HCT116 (cell line): ENCODE measurements at places on chromosomes 7 and 10.

DNA sequence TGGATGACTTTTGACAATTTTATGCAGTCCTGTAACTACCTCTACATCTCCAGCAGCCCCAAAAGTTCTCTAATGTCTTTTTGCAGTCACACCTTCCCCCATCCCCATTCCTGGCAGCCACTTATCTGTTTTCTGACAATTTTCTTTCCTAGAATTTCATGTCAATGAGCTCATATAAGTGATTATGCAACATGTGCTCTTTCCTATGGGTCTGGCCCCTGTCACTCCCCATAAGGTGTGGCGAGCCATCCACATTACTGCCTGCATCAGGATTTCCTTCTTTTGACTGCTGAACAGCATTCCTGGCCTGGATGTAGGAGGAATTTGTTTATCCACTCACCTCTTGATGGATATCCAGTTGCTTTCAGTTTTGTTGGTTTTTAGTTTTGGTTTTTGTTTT is 146.7 kb upstream of the MGMT start:
- no peak for DNase-seq

DNA sequence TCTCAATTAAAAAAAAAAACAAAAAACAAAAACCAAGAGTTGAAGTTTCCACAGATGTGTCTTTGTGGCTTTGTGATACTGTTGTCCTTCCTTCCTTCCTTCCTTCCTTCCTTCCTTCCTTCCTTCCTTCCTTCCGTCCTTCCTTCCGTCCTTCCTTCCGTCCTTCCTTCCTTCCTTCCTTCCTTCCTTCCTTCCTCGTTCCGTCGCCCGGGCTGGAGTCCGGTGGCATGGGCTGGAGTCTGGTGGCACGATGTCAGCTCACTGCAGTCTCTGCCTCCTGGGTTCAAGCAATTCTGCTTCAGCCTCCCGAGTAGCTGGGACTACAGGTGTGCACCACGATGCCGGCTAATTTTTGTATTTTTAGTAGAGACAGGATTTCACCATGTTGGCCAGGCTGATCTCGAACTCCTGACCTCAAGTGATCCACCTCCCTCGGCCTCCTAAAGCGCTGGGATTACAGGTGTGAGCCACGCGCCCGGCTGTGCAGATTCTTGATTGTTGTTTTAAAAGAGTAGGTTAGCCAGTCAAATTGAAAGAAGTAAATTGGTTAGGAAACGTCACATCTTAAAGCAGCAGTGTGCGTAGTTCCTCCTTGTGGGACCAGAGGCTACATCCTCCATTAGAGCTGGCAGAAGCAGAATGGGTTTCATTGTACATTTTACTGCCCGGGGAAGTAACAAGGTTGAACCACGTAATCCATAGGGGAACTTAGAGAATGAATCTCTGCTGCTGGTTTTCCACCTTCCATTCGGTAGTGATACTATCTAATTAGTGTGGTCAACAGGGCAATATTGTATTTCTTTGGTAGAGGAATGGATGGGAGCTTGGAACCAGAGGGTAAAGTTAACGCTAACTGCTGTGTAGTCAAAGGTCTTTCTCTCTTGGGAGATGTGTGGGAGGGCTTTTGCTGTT is 20.6 kb downstream of the DNAJB6 start:
- no peak for DNase-seq

DNA sequence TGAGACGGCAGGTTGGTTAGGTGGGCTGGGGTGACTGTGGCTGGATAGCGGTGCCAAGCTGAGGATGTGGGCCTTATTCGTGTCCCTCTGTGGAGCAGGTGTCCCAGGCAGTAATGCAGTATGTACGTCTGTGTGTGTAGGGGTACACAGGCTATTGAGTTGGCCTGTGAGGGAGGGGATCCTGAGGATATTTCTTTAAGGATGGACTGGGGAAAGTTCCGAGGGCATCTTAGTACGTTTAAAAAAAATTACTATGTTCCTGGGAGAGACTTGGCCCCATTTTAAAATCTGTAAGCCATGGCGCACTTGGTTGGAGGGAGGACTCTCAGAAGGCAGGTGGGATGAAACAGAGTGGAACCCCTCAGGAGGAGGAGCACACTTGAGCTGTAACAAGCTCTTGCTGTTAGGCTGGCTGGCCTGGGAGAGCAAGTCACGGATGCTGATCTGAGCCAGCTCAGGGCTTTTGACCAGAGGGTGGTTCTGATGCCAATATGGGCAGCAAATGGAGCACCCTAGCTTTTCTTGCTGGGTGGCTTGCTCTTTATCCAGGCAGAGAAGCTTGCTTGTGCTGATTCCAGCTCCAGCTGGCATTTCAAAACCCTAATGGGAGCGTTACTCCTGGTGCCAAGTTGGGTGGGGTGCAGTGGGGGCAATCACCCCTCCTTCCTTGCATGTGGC is 765 bp downstream of the WBP1L start:
- DNase-seq, result no peak

DNA sequence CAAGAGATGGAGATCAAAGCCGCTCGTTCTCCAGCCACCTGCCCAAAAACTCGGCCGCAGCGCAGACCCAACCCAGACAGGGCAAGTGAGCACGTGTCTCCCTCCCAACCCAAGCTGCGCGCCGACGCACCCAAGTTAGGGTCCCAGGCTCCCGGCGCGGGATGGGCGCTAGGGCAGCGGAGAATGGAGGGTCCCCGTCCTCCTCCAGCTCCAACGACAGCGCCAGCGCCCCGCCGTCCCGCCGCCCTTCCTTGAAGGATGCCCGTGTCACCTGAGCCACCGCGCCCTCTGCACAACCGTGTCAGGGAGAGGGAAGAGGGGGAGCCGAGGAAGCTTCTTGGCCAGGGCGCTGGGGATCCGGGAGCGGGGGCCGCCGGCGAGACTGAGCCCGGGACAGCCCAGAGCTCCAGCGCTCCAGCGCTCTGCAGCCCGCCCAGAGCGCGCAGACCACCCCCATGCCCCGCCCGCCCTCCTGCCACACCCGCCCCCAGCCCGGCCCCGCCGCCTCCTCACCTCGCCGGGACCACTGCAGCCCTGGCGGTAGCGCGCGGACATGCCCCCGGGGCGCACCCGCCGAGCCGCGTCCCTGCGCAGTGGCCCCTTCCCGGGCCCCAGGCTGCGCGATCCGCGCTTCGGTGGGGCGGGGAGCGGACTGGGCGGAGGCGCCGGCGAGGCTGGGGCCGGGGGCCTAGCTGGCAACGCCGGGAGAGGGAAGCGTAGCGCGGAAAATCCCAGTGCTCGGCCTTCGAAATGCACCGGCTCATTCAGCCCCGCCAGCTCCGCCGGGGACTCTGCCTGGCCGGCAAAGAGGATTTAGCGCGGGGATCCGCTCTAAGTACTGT is at the start of gene SLC16A12:
Gene SLC16A12, minus strand, starts transcription at position 424 of the 842 bp plus-strand sequence. CDS start 73,016 bp downstream, outside the sequence.
- no peak for DNase-seq

DNA sequence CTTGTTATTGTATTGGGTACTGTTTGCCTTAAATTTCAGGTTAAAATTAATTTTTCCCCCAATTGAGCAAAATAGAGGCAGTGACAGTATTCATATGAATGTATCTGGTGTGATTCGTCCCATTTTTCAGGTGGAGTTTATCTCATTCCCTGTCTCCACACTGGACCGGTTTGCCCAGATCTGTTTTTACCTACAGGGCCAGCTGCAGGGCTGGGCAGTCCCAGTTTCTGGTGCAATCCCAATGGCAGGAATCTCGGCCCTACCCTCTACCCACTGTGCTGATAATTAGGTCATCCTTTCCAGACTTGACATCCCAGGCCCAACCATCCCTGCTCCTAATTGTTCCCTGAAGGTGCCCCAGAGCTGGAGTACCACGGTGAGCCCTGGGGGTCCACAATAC is 49.8 kb upstream of the NFE2L3 start:
- no peak for DNase-seq

- DNase-seq, result no peak
Observed at GRCh38 chr7:137206770-137207169, 136.8 kb downstream of the PTN start.

DNA sequence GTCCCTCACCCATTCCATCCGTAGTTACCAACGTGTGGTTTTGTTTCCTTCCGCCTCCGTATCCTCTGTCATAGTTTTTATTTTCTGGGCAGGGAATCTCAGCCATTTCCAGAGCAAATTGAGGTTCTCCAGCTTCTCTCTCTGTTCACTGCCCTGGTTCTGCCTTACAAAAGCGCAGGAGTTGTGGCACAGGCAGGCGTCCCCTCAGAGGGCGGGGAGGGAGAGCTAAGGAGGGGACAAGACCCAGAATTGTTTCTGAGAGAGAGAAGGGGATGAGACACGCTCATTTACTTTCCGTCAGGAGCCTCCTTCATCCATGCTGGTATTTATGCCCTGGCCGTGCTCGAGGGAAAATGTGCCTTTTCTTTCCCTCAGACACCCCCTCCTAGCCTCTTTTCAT is 71.0 kb downstream of the SH2D4B start:
- no peak for DNase-seq

GRCh38 chr7:5284304-5285281 is 1.9 kb downstream of the SLC29A4 start:
- DNase-seq, result peak; percentile 54

GRCh38 chr10:105650306-105650705 is 1009.2 kb downstream of the SORCS3 start:
- no peak for DNase-seq

GRCh38 chr7:25820432-25821040 is 331.5 kb upstream of the NFE2L3 start:
- peak; percentile 18 for DNase-seq

- DNase-seq, result no peak
Observed at GRCh38 chr10:10362800-10363199, 654.9 kb upstream of the CELF2 start.
